ENCODE measurements at places on chromosomes 7 and 10.

GRCh38 chr10:30216821-30217220 is 132.3 kb downstream of the MTPAP start:
- DNase-seq: no peak

DNA sequence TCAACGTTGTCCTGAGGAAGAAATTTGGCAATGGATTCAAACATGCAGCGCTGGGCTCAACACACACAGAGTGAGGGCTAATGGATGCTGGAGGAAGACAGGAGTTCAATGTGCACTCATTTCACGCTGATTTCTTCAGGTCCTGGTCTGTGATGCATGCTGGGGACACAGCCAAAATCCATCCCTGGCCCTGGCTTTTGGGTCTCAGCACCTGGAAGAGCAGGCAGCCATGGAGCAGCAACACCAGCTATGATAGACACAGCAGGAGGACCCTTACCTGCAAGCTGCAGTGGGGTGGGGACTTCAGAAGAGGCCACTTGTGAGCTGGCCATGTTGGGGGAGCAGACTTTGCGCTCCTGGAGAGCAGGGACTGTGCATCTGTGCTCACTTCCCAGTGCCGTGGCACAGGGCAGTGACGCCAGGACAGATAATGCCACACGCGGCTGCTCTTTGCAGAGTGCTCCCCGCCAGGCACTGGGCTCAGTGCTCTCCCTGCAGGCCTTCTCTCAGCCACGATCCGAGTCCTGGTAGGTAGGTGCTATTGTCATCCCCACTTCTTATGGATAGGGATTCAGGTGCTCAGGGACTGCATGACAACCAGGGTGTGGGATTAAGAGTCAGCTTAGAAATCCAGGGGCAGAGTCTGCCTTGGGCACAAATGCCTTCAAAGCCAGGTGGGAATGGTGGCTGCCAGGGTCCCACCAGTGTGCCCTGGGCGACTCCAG is 138.8 kb upstream of the UNC5B start:
- no peak for DNase-seq

DNA sequence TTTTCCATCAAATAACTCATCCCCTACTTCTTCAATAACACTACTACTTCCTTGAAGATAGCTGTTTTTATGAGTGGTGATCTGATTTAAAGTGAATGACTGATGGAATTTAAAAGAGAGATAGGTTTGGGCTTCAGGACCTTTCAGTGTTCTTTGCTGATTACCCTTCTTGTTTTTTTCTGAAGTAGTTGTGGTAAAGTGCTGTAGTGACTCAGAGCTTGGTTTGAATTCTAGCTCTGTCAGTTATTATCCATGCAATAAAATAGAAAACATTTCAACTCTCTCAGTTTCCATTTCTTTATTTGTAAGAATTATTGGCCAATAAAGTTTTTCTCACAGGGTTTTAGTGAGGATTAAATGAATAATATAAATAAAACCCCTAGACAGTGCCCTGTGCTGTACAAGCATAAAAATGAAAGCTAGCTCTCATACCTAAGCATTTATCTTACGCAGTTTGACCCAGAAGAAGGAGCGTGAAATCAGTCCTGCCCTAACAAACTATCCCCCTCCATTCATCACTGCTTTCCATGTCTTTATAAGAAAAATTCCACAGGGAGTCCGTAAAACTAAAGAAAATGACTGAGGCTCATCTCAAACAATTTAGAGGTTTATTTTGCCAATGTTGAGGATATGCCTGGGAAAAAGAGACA is 25.1 kb upstream of the AKAP9 start:
- no peak for DNase-seq

DNA sequence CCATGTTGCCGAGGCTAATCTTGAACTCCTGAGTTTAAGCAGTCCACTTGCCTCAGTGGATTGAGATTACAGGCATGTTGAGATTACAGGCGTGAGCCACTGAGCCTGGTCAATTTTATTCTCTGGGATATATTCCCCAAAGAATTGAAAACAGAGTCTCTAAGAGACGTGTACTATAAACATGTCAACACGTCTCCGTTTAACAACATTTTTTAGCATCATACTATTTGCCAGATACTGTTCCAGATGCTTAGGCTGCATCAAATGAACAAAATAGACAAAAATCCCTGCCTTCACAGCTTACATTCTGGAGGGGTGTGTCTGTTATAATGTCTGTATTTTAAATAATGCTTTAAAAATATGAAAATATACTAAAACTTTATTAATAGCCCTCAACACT is 54.1 kb upstream of the PRKG1 start:
- no peak for DNase-seq

DNA sequence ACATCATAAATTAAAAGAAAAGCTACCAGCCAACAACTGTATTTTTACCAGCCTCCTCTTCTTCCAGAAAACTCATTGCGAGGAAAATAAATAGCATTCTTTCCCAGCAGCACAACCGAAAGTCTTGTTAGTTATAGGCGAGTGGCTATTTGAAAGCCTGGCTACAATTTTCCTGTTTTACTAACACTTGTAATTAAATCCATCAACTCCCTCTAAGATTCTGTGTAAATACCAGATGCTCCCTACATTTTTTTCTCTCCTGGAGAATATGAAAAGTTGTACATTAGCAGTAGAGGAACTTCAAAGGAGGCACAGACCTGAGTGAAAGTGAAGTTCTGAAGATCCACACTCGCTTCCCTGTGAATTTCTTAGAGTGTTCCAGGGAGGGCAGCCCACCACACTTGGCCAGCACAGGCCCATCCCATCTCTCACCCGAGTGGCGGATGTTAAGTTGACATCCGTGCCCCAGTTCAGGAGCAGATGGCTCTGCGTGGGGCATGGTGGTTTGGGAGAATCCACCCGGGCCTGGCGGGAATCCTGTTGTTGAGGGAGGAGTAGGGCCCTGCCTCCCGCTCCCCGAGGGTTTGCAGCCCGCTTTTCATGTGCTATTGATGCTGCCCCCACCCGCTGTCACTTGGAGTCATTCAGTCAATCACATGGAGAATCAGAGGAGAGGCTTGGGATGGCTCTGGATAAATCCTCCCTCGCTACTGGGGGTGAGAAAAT is 451.0 kb upstream of the GALNT17 start:
- no peak for DNase-seq

GRCh38 chr10:126519992-126520391 is 131.7 kb upstream of the ADAM12 start:
- DNase-seq: no peak

DNA sequence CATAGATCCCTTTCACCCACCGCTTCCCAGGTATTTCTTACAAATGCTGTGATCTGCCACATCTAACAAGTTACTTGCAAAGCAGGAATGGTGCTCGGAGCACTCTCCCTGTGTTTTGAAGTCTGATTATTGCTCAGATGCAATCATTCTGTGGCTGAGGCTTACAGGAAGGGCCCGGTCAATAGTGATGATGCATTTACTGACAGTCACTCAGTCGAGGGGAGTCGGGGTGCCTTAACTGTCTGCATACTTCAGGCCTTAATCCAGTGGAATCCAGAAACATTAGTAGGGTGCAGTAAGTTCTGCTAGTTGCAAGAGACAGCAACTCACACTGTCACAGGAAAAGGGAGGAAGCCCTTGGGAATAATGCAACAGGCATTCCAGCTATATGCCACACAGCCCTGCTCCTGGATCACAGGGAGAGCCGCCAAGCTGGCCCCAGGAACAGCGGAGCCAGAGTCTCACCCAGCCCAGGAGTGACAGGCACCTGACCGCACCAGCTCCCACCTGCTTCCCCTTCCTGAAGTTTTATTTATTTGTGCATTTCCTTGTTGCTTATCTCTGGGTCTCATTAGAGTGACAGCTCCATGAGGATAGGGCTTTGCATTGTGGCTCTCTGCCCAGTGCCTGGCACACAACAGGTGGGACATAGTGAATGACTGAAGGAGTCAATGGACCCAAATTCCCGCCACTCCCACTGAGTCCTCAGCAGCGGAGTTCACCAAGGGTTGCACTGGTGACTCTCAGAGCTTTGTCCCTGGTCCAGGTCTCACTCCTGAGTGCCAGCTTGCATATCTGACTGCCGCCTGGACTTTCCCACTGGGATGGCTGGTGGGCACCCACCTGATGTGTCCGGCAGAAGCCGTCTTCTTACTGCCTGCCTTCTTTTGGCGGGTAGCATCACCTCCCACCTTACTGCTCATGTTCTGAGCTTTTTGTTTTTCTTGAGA is 212.5 kb upstream of the SH2B2 start:
- no peak for DNase-seq

DNA sequence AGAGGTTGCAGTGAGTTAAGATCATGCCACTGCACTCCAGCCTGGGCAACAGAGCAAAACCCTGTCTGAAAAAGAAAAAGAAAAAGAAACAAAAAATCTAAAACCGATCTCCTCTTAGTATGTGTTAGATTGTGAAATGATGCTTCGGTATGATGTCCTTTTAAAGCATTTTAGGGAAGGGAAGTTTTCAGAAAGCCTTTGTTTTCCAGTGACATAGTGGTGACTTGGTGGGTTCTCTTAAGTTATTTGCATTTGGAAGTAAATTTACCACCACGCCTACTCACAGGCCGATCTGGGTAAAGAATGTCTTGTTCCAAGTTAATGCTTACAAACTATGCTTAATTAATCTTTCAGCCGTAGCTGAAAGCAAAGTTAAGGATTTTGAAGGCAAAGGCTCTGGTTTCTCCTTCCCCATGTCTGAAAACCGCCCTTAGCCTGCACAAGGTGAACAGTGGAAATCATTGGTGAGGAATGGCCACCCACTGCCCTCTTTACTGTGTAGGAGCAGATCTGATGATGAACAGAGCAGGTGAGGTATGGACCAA is 10.7 kb downstream of the MTURN start:
- no peak for DNase-seq

- no peak for DNase-seq
Measured at GRCh38 chr10:102188298-102188940, 36.2 kb downstream of the NOLC1 start.

- no peak for DNase-seq
Measured at GRCh38 chr7:42272793-42273665, 36.0 kb upstream of the GLI3 start.

DNA sequence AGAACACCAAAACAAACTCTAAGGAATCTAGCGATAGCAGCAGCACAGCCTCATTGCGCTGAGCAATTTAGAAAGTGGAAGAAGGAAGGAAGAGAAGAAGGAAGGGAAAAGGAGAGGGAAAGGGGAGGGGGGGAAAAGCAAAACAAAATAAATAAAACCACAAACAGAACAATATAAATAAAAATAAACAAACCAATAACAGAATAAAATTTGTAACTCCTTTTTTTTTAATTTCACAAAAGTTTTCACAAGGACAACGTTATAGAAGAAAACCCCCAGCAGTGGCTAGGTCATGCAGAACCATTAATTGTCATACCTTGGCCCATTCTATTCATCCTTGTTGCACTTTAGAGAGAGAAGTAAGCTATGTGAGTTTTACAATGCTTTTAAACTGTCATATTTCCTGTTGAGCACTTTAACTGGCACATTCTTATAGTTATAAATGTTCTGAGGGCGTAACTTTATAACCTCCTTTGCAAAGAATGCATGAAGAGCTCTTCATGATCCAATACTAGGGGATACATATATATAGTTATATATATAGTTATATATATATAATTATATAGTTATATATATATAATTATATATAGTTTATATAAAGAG is 752.8 kb downstream of the KCNMA1 start:
- DNase-seq: no peak

- DNase-seq: no peak
Measured at GRCh38 chr7:68166525-68166924, 1169.9 kb downstream of the TYW1 start.

DNA sequence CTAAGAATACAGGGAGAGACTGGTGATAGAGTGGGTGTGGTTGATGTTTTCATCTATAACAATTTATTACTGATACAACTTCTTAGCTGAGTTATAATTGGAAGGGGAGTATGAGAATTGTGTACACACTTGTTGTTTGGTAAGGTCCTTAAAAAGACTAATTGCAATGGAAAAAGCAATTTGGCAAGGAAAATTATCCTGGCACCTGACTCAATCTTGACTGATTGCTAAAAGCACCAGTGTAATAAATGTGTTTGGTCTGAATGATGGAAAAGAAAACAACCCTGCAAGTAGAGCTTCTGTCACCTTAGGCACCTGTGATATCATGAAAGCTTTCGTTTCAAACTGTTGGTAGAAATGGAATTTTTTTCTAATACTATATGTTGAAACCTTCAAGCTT is 6.7 kb upstream of the GSDME start:
- no peak for DNase-seq

- no peak for DNase-seq
Measured at GRCh38 chr10:36476399-36476798, 649.0 kb upstream of the ANKRD30A start.

GRCh38 chr7:110590415-110590814 is 500.5 kb upstream of the LRRN3 start:
- DNase-seq: no peak

DNA sequence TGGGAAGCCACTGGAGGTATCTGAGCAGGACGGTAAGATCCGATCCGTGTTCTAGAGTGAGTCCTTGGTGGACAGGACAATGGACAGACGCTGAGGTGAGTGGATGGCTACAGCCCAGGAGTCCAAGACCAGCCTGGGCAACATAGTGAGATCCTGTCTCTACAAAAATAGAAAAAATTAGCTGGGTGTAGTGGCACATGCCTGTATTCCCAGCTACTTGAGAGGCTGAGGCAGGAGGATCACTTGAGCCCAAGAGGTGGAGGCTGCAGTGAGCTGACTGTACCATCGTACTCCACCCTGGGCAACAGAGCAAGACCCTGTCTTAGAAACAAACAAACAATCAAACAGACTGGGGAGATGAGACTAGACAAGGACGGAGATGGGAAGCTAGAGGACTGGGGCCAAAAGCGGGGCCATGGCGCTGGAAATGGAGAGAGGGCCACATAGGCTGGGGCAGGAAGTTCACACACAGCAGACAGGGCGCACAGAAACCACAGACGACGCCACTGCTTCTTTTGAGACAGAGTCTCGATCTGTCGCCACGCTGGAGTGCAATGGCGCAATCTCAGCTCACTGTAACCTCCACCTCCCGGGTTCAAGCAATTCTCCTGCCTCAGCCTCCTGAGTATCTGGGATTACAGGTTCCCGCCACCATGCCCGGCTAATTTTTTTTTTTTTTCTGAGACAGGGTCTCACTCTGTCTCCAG is 24.7 kb downstream of the DAGLB start:
- no peak for DNase-seq

DNA sequence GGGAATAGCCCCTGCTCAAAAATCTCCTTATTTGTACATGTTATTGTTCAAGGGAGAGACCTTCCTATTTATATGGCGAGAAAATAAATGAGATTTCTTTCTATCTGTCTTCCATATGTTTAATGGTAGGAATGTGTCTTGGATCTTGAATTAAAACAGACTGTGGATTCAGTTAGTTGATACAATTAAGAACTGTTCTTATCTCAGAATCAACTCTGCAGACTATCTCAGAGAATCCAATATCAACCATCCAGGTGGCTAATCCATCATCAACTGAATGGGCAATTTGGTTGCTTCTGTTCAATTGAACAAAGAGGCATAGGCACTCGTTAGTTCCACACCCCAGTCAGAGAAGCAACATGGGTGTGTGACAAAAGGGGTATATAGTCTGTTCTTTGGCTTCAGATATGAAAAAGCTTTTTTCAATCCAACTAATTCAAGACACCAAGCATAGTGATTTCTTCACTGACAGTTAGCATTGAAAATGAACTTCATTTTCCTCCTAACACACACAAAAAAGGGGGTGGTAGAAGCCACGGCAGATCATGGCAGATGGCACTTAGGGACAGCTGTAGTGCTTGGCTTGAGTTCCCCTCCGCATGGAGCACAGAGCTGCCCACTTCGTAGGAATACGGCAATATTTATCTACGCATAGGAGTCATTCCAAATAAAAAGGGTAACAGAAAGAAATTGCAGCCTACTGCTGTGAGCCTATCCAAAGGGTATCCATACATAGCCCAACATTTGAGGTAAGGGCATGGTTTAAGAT is 135.9 kb downstream of the KIAA1217 start:
- no peak for DNase-seq

Measured in progenitor cell of endocrine pancreas (in vitro differentiated cells).